ENCODE measurements at places on chromosomes 4 and X. TPM values are rescaled to one million over a fixed set of nuclear protein-coding genes. Genes with fewer than 3 reads are reported as not detected.

The BMX gene
- polyA plus RNA-seq, result not detected

- H3K27ac ChIP-seq, result no peak overlapping the region
- no peak overlapping the region for H3K4me3 ChIP-seq
- H3K4me1 ChIP-seq, result no peaks in the 10 kb centered on the region
- no peaks in the 10 kb centered on the region for H3K27me3 ChIP-seq
- no peaks in the 10 kb centered on the region for H3K36me3 ChIP-seq
These were observed 4.5 kb upstream of the RHOXF1 start for GRCh38 chrX:120120223-120120622.

- H3K4me3 ChIP-seq, result no peak overlapping the region
- no peaks in the 10 kb centered on the region for H3K4me1 ChIP-seq
- H3K27ac ChIP-seq, result no peak overlapping the region
- no peak for DNase-seq
These were observed 685.8 kb downstream of the GABRG1 start for GRCh38 chr4:45438047-45438446.

GRCh38 chr4:64796581-64796980, 387.3 kb upstream of the TECRL start:
- no peak overlapping the region for H3K4me3 ChIP-seq
- no peaks in the 10 kb centered on the region for H3K36me3 ChIP-seq
- H3K27me3 ChIP-seq, result no peaks in the 10 kb centered on the region
- H3K4me1 ChIP-seq, result no peaks in the 10 kb centered on the region

GRCh38 chr4:23814996-23815660, 74.7 kb downstream of the PPARGC1A start:
- H3K4me3 ChIP-seq, result no peak overlapping the region
- H3K27me3 ChIP-seq, result no peaks in the 10 kb centered on the region
- peaks cover 9% of the 10 kb centered on the region for H3K4me1 ChIP-seq
- H3K27ac ChIP-seq, result no peak overlapping the region
- no peaks in the 10 kb centered on the region for H3K36me3 ChIP-seq

Measured in hepatocyte (in vitro differentiated cells).